ENCODE measurements at places on chromosomes 11 and 22.

DNA sequence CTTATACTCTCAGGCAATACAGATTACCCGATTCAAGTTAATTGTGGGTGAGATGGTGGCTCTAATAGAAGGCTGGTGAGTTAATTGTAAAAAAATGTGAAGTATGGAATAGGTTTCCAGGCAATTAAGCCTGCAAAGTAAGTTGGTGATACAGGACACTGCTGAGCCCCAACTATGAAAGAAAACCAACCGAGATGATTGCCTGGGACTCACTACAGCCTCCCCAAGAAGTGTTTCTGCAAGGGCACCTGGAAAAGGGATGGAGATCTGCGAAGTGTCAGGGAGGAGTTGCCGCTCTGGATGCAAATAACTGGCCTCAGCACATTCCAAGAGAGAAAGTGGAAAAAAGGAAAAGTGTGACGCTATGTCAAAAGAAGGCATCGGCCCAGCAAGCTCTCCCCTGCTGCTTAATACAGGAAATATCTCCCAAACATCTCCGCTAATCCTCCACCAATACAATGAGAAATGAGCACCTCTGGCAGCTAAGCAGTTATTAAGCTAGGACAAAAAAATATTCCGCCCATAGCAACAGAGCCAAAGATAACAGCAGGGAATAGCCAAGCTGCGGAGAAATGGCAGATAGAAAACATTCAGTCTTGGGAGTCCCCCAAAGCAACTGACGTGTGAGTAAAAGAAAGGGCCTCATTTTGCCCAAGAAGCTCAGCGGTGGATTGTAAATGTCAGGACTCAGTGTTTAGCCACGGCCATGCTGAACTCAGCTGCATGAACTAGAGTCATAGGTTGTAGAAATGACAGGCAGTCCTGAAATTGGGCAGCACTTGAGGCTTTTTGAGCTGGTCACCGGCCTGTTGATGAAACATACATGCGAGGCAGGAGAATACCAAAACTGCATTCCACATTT is 133.7 kb downstream of the SNX19 start:
- H3K27me3 ChIP-seq, result peaks cover 4% of the 10 kb centered on the region
- H3K4me1 ChIP-seq, result no peaks in the 10 kb centered on the region
- H3K4me3 ChIP-seq, result no peak overlapping the region

- H3K27me3 ChIP-seq, result peaks cover 46% of the 10 kb centered on the region
- H3K27ac ChIP-seq, result no peak overlapping the region
- H3K36me3 ChIP-seq, result peaks cover 15% of the 10 kb centered on the region
- peaks cover 15% of the 10 kb centered on the region for H3K4me1 ChIP-seq
- no peak for ATAC-seq
Measured at GRCh38 chr22:42717197-42717928, 3.3 kb downstream of the A4GALT start.

- no peaks in the 10 kb centered on the region for H3K36me3 ChIP-seq
- no peak overlapping the region for H3K4me3 ChIP-seq
- no peaks in the 10 kb centered on the region for H3K4me1 ChIP-seq
Measured at GRCh38 chr11:4763096-4763495, 6.6 kb downstream of the OR51F1 start.

DNA sequence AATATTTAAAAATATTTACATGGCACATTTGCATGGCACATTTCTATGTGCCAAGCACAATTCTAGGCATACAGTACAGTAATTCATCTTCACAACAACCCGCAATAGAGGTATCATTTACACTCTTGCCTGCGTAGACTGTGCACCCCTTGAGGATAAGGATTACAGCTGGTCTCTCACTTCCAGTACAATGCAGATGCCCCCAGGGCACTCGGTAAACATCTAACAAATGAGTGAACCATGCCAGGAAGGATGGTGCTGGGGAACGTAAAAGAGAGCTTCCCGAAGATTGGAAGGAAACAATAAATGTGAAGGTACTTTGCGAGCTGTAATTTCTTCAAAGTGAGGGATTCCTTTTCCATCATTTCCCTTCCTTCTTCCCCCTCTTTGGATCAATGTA is 1.3 kb downstream of the PRPF19 start:
- peaks cover 19% of the 10 kb centered on the region for H3K4me1 ChIP-seq
- ATAC-seq, result no peak

DNA sequence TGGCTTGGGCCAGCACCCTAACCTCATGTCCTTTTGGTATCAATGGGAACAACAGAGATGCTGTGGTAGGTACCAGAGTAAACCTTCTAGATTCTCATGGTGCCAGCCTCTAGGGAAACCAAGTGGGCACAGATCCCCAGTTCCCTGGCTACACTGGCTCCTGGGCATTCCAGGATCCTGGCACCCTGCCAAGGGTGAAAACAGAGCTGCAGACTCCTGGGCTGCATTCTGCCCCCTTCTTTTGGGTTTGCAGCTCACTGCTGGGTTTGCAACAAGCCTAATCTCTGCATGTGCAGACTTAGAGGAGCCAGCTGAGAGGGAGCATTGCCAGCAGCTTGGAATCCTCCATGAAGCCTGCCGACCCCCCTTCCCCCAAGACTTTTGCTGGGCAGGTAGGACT is 30.6 kb downstream of the PRDM11 start:
- H3K36me3 ChIP-seq, result no peaks in the 10 kb centered on the region
- H3K4me1 ChIP-seq, result peaks cover 14% of the 10 kb centered on the region
- H3K4me3 ChIP-seq, result no peak overlapping the region
- H3K27me3 ChIP-seq, result peaks cover 32% of the 10 kb centered on the region

DNA sequence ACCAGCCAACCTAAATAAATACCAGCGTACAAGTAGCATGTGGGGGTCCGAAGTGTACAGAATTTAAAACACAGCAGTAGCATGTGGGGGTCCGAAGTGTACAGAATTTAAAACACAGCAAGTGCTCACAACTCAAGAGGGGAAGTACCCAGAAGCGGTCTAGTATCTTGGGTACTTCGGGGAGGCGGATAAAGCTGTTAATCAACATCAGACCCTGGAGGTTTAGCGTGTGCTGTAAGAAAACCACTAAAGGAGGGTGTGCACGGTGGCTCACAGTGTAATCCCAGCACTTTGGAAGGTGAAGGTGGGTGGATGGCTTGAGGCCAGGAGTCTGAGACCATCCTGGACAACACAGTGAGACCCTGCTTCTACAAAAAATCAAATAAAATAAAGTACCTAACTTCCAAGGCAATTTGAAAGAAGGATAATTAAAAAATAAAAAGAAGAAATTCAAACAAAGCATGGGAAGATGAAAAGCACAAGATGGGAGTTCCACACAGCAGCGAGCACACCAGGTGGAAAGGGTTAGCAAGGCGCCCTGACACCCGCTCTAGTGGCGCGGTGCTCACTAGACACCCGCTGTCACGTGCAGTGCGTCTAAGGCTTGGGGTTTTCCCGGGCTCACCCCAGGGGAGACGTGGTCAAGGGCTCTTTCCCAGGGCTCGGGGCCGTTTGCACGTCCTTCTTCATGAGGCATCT is 35.0 kb upstream of the MOB2 start:
- H3K4me3 ChIP-seq, result no peak overlapping the region
- peak; percentile 48 for ATAC-seq
- H3K27ac ChIP-seq, result peak overlapping the region; percentile 75
- no peaks in the 10 kb centered on the region for H3K27me3 ChIP-seq
- no peaks in the 10 kb centered on the region for H3K36me3 ChIP-seq
- peaks cover 12% of the 10 kb centered on the region for H3K4me1 ChIP-seq

GRCh38 chr11:116750070-116750718 is 22.6 kb downstream of the BUD13 start:
- H3K27me3 ChIP-seq, result no peaks in the 10 kb centered on the region
- no peak overlapping the region for H3K27ac ChIP-seq
- peaks cover 5% of the 10 kb centered on the region for H3K36me3 ChIP-seq
- H3K4me3 ChIP-seq, result no peak overlapping the region
- H3K4me1 ChIP-seq, result no peaks in the 10 kb centered on the region

DNA sequence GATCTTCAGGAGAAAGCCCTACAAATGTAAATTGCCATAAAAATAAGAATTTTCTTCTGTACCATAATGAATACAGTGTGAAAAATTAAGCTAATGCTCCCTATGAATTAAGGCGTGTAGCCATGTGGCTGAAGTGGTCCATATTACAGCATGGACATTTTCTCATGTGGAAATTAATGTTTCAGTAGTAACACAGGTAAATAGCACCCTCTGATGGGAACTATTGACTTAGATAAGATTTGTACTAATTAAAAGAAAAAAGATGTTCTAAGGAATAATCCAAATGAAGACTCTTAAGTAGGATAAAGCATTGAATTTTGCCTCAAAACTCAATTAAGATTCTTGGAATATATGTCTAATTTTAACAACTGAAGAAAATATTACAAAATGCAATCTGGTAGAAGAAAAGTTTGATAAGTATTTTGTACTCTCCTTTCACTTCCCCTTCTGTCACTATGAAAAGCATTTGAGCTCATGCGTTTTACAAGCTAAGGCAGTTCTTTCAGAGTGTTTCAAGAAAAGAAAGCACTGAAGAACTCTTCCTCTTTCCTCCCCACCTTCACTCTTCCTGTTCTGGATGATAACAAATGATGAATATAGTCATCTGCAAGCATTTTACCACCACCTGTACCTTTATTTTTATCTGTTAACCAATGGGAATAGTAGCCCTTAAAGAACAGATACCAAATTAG is 9.9 kb upstream of the OR8D2 start:
- H3K27ac ChIP-seq, result no peak overlapping the region
- ATAC-seq, result no peak
- no peak overlapping the region for H3K4me3 ChIP-seq
- H3K27me3 ChIP-seq, result peaks cover 28% of the 10 kb centered on the region
- H3K36me3 ChIP-seq, result no peaks in the 10 kb centered on the region

DNA sequence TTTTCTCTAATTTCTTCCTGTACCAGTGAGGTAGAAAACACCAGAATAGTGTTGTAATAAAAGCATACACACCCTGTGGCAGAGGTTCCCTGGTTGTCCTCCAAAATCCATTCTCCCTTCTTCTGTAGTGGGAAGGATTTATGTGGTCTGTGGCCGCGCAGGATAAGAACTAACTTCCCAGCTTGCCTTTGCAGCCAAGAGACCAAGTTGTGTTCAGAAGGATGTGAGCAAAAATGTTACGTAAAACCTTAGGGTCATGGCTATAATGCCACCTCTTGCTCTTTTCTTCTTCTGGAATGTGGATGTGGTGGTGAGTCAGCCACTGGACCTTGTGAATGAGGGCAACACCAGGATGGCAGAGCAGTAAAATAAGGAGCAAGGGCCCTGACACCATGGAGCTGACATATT is 28.4 kb downstream of the CCDC90B start:
- H3K36me3 ChIP-seq, result peaks cover 47% of the 10 kb centered on the region
- no peak overlapping the region for H3K27ac ChIP-seq
- H3K4me1 ChIP-seq, result no peaks in the 10 kb centered on the region
- H3K4me3 ChIP-seq, result no peak overlapping the region

GRCh38 chr22:20431511-20432192 is 6.0 kb downstream of the SCARF2 start:
- peak overlapping the region; percentile 45 for H3K4me3 ChIP-seq
- H3K4me1 ChIP-seq, result peaks cover 10% of the 10 kb centered on the region
- H3K27ac ChIP-seq, result no peak overlapping the region
- H3K27me3 ChIP-seq, result peaks cover 29% of the 10 kb centered on the region
- no peak for ATAC-seq

GRCh38 chr11:62546244-62546928 is at the start of gene AHNAK:
Gene AHNAK, minus strand, starts transcription at chr11:62546806. Its CDS starts 10,708 bp downstream, at chr11:62536098.
- ATAC-seq, result peak; percentile 49
- peak within 1 kb of the TSS; percentile 92 for H3K27ac ChIP-seq
- peak within 1 kb of the TSS; percentile 94 for H3K4me3 ChIP-seq
- no peaks in the 10 kb centered on the region for H3K27me3 ChIP-seq
- peaks cover 40% of the 10 kb centered on the region for H3K36me3 ChIP-seq

GRCh38 chr11:26801601-26802000 is 79.7 kb upstream of the SLC5A12 start:
- no peak overlapping the region for H3K4me3 ChIP-seq
- no peaks in the 10 kb centered on the region for H3K4me1 ChIP-seq
- no peaks in the 10 kb centered on the region for H3K27me3 ChIP-seq
- no peak overlapping the region for H3K27ac ChIP-seq

- H3K4me3 ChIP-seq, result no peak overlapping the region
- H3K4me1 ChIP-seq, result no peaks in the 10 kb centered on the region
- peaks cover 5% of the 10 kb centered on the region for H3K27me3 ChIP-seq
- H3K27ac ChIP-seq, result no peak overlapping the region
Measured at GRCh38 chr11:11813288-11813962, 28.3 kb upstream of the USP47 start.

DNA sequence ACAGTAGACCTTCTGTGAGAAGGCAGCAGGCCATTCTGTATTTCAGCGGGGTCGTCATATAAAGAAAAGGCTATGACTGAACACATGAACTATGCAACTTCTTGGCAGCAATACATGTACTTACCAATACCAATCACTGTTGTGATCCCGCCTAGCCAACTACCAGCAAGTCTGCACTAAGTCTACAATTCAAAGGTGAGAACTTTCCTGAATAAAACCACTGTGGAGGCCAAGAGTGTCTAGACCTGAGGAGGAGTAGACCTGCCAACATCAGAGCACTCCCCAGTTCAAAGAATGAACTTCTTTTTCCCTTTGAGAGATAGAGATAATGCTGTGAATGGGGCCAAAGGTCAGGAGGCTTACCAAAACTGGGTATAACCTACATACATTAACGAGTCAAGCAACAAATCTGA is 108.2 kb downstream of the SIK3 start:
- no peaks in the 10 kb centered on the region for H3K27me3 ChIP-seq
- peaks cover 20% of the 10 kb centered on the region for H3K36me3 ChIP-seq
- peak overlapping the region; percentile 13 for H3K27ac ChIP-seq
- H3K4me1 ChIP-seq, result peaks cover 51% of the 10 kb centered on the region
- no peak for ATAC-seq

DNA sequence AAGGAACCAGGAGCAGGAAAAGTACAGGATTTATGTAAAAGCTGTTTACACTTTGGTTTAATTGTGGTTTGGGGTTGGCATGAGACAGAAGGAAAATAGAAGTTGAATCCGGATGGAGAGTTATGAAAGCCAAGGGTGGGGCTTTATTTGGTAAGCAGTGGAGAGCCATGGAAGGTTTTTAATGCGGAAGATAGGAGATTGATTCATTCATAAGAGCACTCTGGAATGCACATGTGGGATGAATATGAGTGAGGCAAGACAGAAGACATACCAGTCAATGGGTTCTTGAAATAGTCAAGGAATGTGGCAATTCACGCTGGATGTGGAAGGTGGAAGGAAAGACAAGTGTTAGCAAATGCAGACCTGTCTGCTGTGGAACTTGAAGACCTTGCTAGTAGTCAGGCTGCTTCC is 9.3 kb upstream of the GLB1L3 start:
- ATAC-seq, result no peak
- peaks cover 20% of the 10 kb centered on the region for H3K4me1 ChIP-seq
- peak overlapping the region; percentile 73 for H3K27ac ChIP-seq
- no peaks in the 10 kb centered on the region for H3K27me3 ChIP-seq
- H3K4me3 ChIP-seq, result no peak overlapping the region

GRCh38 chr11:131906963-131907362 is 536.5 kb downstream of the NTM start:
- no peaks in the 10 kb centered on the region for H3K36me3 ChIP-seq
- no peaks in the 10 kb centered on the region for H3K4me1 ChIP-seq
- H3K27ac ChIP-seq, result no peak overlapping the region
- H3K4me3 ChIP-seq, result no peak overlapping the region
- H3K27me3 ChIP-seq, result peaks cover 35% of the 10 kb centered on the region

GRCh38 chr11:2577031-2577990 is 122.5 kb downstream of the KCNQ1OT1 start:
- H3K4me1 ChIP-seq, result no peaks in the 10 kb centered on the region
- no peaks in the 10 kb centered on the region for H3K27me3 ChIP-seq
- no peak overlapping the region for H3K4me3 ChIP-seq
- H3K36me3 ChIP-seq, result no peaks in the 10 kb centered on the region

GRCh38 chr11:646214-646613 is 9.1 kb downstream of the DRD4 start:
- H3K4me1 ChIP-seq, result no peaks in the 10 kb centered on the region
- H3K36me3 ChIP-seq, result peaks cover 51% of the 10 kb centered on the region
- H3K27me3 ChIP-seq, result no peaks in the 10 kb centered on the region
- no peak for ATAC-seq

- ATAC-seq, result no peak
- H3K4me3 ChIP-seq, result no peak overlapping the region
- no peaks in the 10 kb centered on the region for H3K4me1 ChIP-seq
- H3K27ac ChIP-seq, result peak overlapping the region; percentile 28
- no peaks in the 10 kb centered on the region for H3K27me3 ChIP-seq
- no peaks in the 10 kb centered on the region for H3K36me3 ChIP-seq
Measured at GRCh38 chr11:73320763-73321603, 12.9 kb downstream of the ARHGEF17 start.
